Stimulated activated CD8-positive, alpha-beta memory T cell treated with anti-CD3 and anti-CD28 coated beads, Interleukin-15, amount 100 ng/mL, for 24 hours (primary cell): ENCODE measurements at places on chromosomes 2 and 18.

DNA sequence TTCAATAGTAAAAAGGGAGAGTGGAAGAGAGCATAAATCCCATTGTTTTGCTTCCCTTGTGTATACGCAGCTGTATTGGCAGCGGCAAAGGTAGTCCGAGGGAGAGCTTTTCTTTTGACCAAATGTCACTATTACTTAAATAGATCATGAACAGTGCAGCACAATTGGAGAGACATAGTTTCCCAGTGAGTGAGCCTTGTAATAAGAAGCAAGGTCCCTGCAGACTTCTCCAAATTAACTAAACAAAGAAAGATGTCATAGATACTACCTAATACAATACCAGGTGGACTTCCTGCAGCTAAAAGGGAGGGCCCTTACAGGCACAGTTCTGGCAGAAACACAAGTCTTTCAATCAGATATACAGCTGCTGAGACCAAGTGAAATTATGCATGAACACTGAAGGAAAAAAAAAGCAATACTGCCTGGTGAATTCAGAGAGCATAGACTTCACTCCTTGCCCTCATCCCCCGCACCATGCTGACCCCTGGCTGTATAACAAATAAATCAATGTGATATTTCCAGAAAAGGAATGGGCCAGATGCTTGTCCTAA, 404.7 kb upstream of the CDH2 start:
- no peak for DNase-seq

- DNase-seq: no peak
Measured at GRCh38 chr2:160442603-160443002, 51.0 kb downstream of the RBMS1 start.

DNA sequence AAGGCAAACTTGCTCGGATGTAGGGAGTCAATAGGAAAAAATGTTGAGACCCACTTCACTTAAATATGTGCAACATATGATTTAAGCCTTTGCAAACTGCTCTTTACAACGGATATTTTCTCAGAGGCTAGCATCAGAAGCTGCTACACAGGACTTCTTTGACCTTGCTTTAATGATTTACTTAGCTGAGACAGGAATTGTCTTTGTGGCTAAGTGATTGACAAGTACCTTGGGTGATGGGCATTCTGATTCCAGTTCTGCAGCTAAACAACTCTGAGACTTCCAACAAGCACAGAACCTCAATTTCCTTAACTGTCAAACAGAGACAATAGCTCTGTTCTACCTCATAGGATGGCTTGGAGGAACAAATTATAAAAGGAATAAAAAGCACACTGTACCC, 150.2 kb downstream of the NCKAP5 start:
- DNase-seq: no peak

- DNase-seq: no peak
Measured at GRCh38 chr2:156319811-156320485, 12.6 kb downstream of the NR4A2 start.

DNA sequence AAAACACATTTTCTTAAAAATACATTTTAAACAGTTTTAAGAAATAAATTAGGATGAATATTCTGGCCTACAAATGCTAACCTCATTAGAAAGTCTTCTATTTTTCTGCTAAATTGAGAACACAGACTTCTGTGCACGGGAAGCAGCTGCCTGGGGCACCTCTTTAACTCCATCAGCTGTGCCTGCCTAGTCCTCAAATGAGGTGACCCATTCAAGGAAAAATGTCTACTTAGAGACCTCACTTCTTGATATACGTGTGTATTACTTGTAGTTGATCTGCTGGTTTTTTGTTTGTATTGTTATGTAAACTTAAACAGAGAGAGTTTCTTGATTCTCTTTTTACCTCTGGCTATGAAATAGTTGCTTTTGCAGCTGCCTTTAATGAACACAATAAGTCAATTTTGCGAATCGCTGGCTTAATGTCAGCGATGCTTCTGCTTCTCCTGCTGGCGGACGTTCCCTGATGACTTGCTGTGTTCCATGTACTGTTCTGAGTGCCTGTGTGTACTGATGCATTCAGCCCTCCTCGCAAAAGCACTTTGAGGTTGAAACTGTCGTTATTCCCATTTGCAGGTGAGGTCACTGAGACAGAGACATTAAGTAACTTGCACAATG, 88.7 kb upstream of the TXNDC2 start:
- DNase-seq: no peak

- DNase-seq: no peak
Measured at GRCh38 chr2:55048508-55049042, 1.7 kb downstream of the RTN4 start.

DNA sequence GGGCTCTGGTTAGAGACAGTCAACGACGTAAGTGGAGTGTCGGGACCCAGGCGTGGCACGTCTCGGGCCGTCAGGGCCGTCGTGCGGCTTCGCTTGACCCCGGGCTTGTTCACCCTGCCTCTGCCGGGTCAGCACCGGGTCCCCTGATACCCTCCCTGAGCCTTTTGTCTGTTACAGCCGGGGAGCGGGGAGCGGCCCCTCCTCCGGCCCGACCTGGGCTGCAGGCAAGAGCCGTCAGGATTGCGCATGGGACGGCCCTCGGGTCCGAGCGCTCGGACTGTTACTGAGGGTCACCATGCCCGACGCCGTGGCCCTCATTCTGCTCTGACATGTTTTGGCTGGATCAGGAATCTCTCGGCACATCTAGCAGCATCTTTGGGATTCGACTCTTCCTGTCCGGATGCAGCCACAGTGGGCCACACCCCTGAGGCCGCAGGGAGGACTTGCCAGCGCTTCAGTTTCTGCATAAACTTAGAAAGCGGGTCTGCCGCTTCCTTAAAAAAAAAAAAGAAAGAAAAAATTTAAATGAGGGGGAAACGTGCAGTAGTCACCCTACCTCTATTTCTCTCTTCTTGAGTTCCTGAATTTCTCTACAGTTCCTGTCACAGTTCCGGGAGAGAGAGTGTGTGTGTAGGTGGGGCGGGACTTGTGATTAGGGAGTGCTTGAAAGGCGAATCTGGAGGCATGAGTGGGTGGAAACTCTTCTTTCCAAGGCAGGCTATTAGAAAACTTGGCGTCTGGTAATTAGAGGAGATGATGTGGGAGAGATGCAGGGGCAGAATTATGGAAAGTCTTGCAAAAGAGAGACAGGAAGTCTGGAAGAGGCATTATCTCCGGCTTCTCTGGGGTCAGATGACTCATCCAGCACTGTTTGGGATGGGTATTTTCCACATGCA, 909 bp downstream of the TMEM87B start:
- DNase-seq: no peak

DNA sequence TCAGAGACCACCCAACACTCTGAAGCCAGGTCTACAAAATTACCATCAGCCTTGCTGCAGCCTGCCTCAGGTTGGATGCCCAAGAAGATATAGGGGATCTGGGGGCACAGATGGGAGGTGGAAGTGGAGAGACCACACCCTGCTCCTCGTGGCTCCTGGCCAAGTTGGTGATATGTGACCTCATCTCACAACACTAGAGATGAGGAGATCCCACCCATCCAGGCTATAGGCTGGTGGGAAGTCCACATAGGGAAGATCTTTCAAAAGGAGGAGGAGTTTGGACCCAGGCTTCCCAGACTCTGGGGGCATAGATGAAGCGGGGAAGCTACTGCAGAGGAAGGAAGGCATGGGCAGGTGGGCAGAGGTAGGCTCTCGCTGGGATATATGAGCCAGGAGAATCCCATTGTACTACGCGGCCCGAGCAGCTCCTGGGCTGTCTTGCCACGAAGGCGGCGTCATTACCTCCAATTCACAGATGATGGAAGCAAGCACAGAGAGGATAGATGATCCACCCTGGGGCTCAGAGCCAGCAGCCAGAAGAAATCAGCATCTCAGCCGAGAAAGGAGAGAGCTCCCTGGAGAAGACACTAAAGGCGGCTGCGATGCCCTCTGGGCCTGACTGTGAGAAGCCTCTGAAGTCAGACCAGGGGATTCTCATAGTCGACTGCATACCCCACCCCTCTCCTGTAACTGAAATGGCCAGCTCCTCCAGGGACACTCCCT, 96.0 kb downstream of the RHOB start:
- DNase-seq: no peak

DNA sequence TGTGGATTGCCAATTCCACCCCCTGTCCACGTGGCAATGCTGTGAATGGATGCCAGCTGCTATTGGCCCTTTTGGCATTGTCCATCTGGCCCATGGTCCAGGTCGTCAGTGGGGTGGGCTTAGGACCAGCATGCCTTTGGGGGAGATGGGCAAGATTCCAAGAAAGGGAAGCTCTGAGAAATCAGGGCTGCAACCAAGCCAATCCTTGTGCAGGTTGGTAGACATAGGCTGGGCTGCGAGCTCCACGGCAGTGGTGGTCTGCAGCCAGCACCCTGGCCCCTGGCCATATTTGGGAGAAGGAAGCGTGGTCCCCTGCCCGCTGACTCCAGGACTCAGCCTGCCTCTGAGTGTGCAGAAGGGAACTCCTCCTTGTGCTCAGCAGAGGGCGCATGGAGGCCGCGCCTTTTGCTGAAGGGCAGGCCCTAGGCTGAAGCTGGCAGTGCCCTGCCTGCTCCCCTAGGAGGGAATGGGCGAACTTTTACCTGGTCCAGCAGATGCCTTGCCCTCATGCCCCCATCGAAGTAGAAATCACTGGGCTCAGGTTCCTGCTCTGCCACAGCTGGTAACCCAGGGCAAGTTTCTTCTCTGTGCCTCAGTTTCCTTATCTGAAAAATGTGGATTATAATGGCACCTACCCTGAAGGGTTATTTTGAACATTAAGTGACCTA, 5.4 kb downstream of the SPR start:
- DNase-seq: no peak

- DNase-seq: no peak
Measured at GRCh38 chr2:239688122-239688681, 287.4 kb upstream of the HDAC4 start.

- DNase-seq: no peak
Measured at GRCh38 chr2:108612514-108613183, 78.4 kb downstream of the LIMS1 start.

DNA sequence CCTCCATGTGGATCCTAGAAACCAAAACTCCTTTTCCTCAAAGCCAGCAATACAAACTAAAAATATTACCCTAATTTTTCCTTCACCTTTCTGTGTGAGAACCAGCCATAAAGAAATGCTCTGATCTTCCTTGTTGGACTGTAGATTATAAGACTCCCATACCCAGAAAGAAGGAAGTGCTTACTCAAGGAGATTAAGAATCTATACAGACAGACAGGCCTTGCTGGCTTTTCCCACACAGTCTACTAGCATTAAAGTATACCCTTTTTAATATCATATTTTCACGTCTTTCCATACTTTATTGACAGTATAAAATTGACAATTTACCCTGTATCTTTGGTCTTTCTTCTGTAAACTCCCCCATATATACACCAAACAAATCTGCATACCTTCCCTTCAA, 139.0 kb downstream of the GULP1 start:
- no peak for DNase-seq

DNA sequence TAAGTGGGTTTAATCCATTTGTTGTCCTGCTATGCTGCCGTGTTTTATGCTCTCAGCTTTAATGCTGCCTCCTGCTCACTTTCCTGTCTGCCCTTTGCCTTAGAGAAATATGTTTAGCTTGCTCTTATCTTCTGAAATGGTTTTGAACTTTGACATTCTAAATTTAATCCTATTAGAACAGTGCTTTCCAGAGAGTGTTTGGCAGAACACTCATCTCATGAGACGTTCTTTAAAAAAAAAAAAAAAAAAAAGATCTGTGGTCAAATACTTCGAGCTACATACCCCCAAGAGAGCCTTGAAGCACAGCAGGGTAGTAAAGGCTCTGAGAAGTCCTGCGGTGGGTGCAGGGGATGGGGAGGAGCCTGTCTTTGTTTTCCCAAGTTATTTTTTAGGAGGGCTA, 161.3 kb downstream of the SPP2 start:
- no peak for DNase-seq

- DNase-seq: no peak
Measured at GRCh38 chr2:212495046-212495445, 43.6 kb downstream of the ERBB4 start.

DNA sequence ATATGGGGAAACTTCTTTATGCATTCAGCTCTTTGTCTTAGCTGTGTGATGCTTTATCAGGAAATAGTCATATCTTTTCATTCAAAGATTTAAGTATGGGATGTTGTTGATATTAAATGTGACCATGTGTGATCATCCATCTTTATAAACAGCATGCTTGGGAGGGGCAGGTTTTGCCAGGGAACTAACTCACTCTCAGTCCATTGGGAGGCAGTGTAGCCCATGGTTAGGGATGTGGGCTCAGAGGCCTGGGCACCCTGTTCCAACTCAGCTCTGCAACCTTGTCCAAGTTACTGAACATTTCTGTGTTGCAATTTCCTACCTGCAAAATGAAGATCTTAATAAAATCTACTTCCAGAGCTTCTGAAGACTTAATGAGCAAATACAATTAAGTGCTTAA, 92.0 kb upstream of the BCL2L11 start:
- DNase-seq: no peak

- no peak for DNase-seq
Measured at GRCh38 chr2:121128741-121129659, 156.0 kb downstream of the TFCP2L1 start.

GRCh38 chr2:182894174-182894573, 27.7 kb upstream of the FRZB start:
- DNase-seq: no peak

GRCh38 chr2:209369656-209370055, 54.2 kb upstream of the MAP2 start:
- DNase-seq: no peak

GRCh38 chr2:170745305-170745704, 24.9 kb upstream of the ERICH2 start:
- no peak for DNase-seq

DNA sequence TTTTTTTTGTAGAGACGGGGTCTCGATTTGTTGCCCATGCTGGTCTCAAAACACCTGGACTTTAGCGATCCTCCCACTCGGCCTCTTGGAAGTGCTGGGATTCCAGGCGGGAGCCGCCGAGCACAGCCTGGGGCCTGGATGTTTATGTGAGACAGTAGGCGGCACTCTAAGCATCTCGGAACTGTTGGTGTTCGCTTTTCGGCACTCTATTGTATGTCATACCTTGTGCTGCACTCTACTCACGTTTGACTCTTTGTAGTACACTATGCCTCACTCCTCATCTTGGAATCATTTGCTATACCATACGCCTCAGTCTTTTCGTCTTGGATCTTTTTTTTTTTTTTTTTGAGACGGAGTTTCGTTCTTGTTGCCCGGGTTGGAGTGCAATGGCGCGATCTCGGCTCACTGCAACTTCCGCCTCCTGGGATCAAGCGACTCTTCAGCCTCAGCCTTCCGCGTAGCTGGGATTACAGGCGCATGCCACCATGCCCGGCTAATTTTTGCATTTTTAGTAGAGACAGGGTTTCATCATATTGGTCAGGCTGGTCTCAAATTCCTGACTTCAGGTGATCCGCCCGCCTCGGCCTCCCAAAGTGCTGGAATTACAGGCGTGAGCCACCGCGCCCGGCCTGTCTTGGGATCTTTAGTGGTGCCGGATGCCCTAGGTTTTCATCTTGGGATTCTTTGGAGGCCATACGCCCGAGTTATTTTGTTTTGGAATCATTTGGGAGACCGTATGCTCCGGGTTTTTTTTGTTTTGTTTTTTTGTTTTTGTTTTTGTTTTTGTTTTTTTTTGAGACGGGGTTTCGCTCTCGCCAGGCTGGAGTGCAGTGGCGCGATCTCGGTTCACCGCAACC, 24.2 kb upstream of the ZDBF2 start:
- no peak for DNase-seq

- DNase-seq: no peak
Measured at GRCh38 chr2:239290618-239291474, 110.0 kb downstream of the HDAC4 start.

- no peak for DNase-seq
Measured at GRCh38 chr2:192877159-192877558, 682.4 kb upstream of the TMEFF2 start.
